ENCODE measurements at places on chromosomes 2 and 18. TPM values are rescaled to one million over a fixed set of nuclear protein-coding genes. Genes with fewer than 3 reads are reported as not detected.

DNA sequence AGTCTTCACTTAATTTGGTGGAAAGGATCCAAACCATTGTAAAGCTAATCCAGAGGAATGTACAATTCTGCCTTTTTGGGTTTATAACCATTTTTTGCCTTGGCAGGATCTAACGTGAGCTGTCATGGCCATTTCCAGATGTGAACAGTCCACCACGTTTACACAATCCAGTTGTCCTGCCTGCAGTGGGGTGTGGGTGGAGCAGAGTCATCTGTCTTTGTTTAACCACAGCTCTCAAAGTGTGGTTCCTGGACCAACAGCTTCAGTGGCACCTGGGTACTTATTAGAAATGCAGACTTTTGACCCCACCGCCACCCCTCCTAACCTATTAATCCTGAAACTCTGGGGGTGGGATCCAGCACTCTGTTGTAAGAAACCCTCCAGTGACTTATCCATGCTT lies 35.9 kb downstream of the FHOD3 start:
- no peak for DNase-seq

GRCh38 chr2:237557633-237558015 lies 8.8 kb upstream of the PRLH start:
- DNase-seq, result no peak

- peak; percentile 84 for DNase-seq
These were observed 48.1 kb downstream of the KCNE4 start for GRCh38 chr2:223100061-223100511.

LYPD6 gene
- total RNA-seq, result 11.3 TPM

DNA sequence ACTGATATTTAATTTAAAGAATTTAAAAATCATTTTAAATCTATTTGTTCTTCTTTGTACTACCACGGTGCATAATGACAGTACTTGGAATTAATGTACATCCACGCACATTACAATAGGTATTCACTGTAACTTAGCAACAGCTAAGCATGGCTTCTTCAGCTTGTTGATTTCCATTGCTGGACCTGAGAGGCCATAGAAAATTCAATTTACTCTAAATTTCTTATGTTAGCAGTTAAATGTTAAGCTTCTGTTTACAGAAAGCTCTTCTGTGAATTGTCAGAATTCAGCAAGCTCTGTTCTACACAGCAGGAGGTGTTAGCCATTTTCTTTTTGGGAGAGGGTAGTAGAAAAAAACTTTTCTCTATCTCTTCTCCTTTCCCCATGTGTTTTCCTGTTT lies 1149.3 kb upstream of the CDH2 start:
- DNase-seq, result no peak

GRCh38 chr2:113050921-113051895 lies 1.5 kb downstream of the IL36B start:
- no peak for DNase-seq

TMEM247 gene
- not detected for total RNA-seq

GRCh38 chr2:200079356-200079755 lies 124.0 kb downstream of the MAIP1 start:
- DNase-seq, result no peak
